Myometrial cell (primary cell): ENCODE measurements at places on chromosomes 2 and 18. TPM values are rescaled to one million over a fixed set of nuclear protein-coding genes. Genes with fewer than 3 reads are reported as not detected.

Gene SH3RF3
- total RNA-seq: 11.9 and 15.9 TPM in 2 replicates

Gene PPP4R3B
- total RNA-seq: 34.9 and 40.9 TPM in 2 replicates

Gene HOXD8
- 8.3 and 11.8 TPM in 2 replicates for total RNA-seq

Gene IL1RL1
- 0.29 and 2.5 TPM in 2 replicates for total RNA-seq

Gene TMEM163
- not detected in 2 replicates for total RNA-seq

Gene NOSTRIN
- total RNA-seq: 0.18 and 0.29 TPM in 2 replicates

Gene ABHD1
- not detected in 2 replicates for total RNA-seq

Gene UGT1A10
- not detected in 2 replicates for total RNA-seq

Gene IL18RAP
- total RNA-seq: not detected in 2 replicates

Gene SFTPB
- under 0.01 TPM in 1 of 2 replicates, not detected in the other for total RNA-seq

Gene DOK6
- under 0.01 TPM in 2 replicates for total RNA-seq

Gene DNAH6
- total RNA-seq: 0.29 and 0.35 TPM in 2 replicates

Gene TUBA4B
- total RNA-seq: not detected in 2 replicates

Gene SKOR2
- not detected in 2 replicates for total RNA-seq

Gene SCYGR4
- not detected in 2 replicates for total RNA-seq

Gene CHN1
- 61.4 and 81.9 TPM in 2 replicates for total RNA-seq
